ENCODE measurements at places on chromosomes 5 and 9.

DNA sequence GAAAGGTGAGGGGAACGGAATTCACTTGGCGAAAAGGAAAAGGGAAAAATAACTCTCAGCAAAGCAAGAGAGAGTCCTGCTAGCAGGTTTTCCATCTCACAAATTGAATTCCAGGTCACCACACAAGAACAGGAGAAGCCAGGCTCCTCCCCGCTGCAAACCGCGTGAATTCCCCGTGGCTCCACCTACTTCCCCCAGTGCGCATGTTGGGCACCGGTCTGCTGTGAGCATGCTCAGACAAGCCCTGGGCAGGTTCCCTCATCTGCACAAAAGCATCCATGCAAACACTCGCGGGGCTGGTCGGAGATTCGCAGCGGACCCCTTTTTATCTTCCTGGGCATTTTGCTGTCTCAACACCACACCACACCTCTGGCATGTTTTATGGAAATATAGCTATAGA is 58.5 kb upstream of the S1PR3 start:
- H3K27me3 ChIP-seq: no peaks in the 10 kb centered on the region
- H3K27ac ChIP-seq: no peak overlapping the region
- peaks cover 5% of the 10 kb centered on the region for H3K4me1 ChIP-seq
- H3K36me3 ChIP-seq: no peaks in the 10 kb centered on the region
- H3K4me3 ChIP-seq: no peak overlapping the region

- no peaks in the 10 kb centered on the region for H3K36me3 ChIP-seq
- H3K4me1 ChIP-seq: no peaks in the 10 kb centered on the region
These were observed at the start of gene PCDHB7 for GRCh38 chr5:141172381-141173204. Gene PCDHB7 (plus strand): TSS chr5:141172644. CDS start chr5:141172836, 192 bp downstream.

DNA sequence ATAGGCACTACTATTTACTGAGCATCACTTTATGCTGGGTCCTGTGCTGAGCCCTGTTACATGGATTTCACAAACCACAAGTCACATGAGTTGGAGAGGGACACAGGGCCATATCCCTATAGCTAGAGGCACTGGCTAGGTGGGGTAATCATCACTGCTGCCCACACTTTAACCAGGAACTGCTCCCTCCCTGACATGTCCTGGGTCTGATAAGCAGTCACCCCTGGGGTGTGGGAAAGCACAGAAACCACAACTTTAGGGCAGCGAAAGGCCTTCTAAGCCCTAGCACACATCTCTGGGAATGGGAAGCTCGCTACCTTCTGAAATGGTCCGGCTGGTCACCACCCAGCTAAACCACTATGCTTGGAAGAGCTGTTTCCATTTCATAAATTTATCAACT is 15.0 kb downstream of the TBC1D2 start:
- peak overlapping the region; percentile 71 for H3K27ac ChIP-seq
- no peaks in the 10 kb centered on the region for H3K4me1 ChIP-seq
- no peak for DNase-seq
- H3K36me3 ChIP-seq: no peaks in the 10 kb centered on the region
- no peak overlapping the region for H3K4me3 ChIP-seq
- H3K27me3 ChIP-seq: no peaks in the 10 kb centered on the region

DNA sequence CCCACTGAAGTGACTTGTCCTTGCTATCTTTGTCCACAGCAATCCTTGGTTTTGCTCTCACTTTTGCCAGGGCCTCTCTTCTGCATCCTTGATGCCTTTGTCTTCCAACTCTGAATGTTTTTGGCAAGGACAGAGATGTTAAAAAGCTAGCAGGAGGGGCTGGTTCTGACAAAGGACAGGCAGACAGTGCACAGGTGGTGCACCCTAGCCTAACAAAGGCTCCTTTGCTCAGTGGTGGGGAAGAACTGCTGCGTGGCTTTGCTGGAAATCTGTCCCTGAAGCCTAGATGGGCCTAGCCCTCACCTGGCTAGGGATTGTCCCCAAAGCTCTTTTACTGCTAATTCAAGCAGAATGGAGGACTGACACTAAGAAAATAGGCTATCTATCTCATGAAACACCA is 233.5 kb downstream of the MAN2A1 start:
- no peak overlapping the region for H3K27ac ChIP-seq
- no peaks in the 10 kb centered on the region for H3K27me3 ChIP-seq
- no peaks in the 10 kb centered on the region for H3K36me3 ChIP-seq
- no peak overlapping the region for H3K4me3 ChIP-seq
- no peak for DNase-seq

DNA sequence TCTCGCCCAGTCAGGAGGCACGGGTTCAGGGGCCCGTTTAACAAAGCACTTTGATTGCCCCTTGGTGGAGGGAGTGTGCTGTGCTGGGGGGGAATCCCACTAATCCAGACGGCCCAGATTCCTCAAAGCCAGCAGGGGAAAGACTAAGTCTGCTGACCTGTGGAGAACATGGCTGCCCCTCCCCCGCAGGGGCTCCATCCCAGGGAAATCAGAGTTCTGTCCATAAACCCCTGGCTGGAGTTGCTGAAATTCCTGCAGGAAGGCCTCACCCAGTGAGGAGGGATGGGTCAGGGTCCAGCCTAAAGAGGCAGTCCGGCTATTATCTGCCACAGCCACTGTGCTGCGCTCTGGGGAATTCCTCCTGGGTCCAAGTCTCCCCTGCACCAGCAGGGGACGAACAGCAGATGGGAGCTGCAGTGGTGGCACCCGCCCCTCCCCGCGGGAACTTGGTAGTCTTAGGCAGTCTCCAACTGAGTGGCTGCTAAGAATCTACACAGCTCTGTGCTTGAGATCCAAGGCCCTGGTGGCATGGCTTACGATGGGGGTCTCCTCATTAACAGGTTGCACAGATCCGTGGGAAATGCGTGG is 174.0 kb upstream of the DAB2 start:
- DNase-seq: no peak
- no peak overlapping the region for H3K27ac ChIP-seq
- H3K4me1 ChIP-seq: no peaks in the 10 kb centered on the region

Measured in spleen (tissue), 13 donors.